ENCODE measurements at places on chromosomes 6 and 20.

GRCh38 chr20:21632031-21632734, 73.3 kb upstream of the PAX1 start:
- DNase-seq: no peak

DNA sequence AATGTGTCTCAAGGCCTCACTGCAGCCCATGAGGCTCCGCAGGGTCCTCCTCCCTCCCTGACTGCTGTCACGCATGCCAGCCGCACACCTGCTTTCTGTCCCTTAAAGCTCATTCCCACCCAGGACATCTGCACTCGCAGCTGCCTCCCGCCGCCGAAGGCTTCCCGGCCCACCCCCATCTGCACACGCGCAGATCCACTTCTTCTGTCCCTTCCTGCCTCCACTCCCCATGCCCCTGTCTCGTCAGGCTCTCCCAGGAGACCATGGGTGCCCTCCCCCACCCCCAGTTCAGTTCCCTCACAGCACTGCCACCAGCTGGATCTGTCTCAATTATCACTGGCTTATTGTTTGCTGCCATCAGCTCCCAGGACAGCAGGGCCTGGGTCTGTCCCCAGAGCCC, 63.0 kb downstream of the RIPOR3 start:
- DNase-seq: no peak

DNA sequence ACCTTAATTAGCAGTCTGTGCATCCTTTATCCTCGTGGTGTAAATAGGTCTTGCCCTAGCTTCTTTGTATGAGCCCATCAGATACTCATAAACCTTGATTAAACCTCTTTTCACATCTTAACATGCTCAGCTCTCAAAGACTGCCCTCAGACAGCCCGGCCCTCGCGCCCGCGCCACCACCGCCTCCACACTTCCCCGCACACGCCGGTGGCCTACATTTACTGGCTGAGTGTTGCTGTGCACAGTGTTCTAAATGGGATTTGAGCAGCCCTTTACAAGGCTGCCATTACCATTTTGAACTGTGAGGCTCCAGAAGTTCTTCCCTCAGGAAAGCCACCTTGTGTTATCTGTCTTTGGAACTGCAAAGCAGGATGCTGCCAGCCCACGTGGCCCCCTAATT, 63.0 kb upstream of the INSM1 start:
- no peak for DNase-seq

DNA sequence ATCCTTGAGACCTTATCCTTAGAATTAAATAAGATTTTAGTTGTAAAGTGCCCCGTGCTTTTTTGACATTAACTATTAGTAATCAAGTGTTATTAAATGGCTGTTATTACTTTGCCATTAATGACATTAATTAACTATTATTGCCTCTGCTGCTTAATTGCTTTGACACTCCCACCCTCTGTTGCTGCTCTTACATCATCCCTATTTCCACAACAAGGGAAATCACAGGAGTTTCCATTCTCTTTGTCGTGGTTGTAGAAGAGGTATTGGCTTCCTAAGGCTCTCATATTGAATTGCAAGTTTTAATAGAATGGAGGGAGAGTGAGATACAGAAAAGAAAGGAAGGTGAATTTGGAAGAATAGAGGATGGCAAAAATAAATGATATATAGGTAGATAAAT, 545.8 kb downstream of the MMUT start:
- no peak for DNase-seq

GRCh38 chr20:45810191-45810970, 2.1 kb upstream of the UBE2C start:
- DNase-seq: peak; percentile 17

GRCh38 chr6:48613231-48613949, 502.4 kb upstream of the PTCHD4 start:
- DNase-seq: no peak

DNA sequence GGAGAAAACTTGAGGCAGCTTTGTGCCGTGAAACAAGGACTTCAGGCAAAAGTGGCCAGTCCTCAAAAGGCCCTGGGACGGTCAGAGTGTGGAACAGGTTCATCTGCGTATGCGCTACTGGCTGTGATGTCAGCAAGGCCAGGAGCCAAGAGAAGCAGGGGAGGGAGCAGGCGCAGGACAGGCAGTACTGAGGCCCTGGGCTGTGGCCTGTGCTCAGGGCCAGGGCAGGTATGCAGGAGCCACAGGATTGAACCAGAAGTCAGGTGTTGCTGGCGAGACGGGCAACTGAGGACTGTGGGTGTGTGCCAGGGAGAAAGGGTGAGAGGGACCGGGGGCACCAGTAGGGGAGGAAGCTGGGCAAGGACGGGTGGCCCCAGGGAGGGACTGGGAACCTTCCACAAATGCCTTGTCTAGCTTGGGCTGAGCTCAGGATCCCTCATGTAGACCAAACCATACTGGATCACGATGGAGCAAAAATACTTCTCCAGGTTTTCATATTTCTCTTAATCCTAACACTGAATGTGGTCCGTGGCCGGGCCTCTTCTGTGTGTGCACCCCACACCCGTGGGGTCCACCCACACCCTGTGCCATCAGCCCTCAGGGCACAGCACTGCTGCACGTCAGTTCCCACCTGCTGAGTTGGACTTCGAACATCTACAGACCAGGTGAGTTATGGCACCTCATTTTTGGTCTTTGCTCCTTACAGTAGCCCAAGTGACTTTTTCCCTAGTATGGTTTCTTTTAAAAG, 46.9 kb downstream of the GINS1 start:
- no peak for DNase-seq

GRCh38 chr6:108562503-108562993, 1.8 kb downstream of the FOXO3 start:
- DNase-seq: peak; percentile 94

DNA sequence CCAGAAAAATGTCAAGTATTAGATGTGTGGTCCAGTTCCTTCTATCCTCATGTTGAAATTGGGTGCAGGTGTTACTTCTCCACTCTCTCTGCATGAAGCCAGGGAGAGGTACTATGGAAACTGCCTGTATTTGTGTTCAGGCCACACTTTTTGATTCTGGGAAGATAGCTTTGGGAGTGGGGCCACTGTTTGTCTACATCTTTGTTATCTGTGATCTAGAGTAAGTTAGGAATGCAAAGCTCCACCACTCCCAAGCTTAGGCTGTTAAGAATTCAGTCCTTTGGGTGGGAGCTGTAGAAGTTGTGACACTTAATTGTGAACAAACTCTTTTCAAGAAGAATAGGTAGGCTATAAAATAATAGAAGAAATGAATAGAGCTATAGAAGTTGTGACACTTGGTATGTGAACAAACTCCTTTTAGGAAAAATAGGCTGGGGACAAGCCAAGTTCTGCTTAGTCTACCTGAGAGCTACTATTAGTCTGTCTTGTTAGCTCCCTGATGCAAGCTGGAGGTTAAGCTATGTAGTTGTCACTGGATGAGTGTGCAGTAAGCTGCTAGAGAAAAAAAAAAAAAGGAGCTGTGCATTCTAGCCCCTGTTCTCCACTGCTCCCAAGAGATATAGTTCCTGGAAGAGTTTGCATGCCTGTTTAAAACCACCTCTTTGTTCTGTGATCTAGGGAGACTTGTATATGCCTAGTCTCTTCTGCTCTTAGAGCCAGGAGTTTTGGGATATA, 7.1 kb upstream of the GFRAL start:
- no peak for DNase-seq

DNA sequence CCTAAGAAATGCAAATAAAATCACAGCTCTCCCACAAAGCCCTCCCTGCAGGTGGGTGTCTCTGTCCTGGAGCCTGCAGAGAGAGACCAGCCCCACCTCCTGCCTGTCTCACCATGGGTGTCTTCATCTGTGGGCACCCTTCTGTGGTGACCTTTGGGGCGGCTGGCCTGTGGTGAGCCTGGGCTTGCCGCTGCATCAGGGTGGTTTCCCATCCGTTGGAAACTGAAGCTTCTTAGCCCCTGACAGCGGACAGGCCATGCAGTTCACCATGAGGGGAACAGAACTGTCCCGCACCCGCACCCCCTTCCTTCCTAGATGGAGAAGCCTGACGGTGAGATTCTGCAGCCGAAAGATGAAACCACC, 42.3 kb upstream of the FRMD1 start:
- no peak for DNase-seq

GRCh38 chr6:151109361-151109760, 130.4 kb upstream of the AKAP12 start:
- DNase-seq: no peak

DNA sequence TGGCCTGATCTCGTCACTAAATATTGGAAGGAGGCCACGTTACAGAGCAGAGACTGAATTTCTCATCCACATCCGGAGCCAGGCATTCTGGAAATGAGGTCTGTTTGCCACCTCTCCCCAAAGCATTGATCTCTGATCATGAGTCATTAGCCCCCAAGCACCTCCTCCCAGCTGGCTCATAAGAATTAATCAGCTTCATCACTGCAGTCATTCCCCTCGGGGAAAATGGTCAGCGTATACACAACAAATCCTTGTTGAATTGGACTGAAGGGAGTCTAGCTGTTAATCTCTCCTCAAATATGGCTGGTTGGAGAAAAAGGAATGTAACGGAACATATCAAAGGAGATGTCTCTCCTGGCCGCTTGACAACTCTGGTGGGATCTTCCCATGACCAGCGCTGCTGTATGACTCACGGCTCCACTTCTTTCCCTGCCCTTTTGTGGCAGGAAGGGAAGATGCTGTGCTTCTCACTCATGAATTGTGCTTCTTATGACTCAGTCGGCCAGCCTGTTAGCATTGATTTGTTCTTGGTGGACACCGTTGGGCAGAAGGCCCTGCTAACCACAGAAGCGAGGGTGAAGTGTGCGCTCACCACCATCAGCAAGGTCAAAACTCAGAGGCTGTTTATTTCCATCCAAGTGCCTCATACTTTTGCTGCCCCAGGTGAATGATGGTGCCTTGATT, 76.7 kb downstream of the RNF182 start:
- no peak for DNase-seq

GRCh38 chr6:143528164-143528811, 16.8 kb upstream of the FUCA2 start:
- no peak for DNase-seq

DNA sequence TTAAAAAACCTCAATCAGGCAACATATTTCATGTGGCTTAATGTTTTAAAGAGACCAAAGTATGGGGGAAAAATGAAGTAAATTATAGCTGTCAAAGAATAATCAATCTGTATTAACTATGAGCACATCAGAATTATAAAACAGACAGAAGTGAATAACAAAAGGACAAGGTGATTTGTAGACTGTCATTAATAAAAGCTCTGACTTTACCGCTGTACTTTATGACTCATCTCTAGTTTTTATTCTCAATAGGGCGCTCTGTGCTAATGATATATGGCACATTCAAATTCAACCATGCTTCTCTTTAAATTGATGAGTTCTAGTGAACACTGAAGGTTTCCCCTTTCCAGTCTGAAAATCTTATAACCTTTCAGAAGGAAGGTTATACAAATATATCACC, 72.0 kb downstream of the PREP start:
- DNase-seq: no peak

DNA sequence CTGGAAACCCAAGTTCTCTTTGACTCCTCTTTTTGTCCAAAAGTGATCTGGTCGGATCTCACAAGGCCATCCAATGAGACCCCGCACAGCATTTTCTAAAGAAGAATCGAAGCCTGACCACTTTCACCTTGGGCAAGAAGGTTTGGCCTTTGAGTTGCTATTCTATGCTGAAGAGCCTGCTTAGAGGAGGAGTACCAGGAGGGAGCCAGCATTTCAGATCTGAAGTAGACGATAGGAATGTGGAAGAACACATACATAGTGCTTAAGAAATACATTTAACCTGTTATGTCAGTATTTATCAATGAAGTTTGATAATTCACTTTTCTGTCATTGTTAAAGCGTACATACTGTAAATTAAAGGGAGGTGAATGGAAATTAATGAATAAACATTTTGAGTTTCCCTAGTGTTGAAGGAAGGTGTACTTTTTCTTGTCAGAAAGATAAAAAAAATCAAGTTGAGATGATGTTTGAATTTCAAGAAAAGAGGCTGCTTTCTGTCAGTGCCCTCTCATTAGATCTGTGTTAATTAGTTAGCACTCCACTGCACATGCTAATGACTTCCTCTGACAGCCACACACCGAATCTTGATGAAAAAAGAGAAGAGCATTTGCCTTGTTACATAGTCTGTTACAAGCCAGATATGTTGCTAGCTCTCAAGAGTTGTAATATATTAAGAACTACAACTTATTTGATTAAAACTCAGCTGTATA, 10.9 kb upstream of the TDRD6 start:
- no peak for DNase-seq

DNA sequence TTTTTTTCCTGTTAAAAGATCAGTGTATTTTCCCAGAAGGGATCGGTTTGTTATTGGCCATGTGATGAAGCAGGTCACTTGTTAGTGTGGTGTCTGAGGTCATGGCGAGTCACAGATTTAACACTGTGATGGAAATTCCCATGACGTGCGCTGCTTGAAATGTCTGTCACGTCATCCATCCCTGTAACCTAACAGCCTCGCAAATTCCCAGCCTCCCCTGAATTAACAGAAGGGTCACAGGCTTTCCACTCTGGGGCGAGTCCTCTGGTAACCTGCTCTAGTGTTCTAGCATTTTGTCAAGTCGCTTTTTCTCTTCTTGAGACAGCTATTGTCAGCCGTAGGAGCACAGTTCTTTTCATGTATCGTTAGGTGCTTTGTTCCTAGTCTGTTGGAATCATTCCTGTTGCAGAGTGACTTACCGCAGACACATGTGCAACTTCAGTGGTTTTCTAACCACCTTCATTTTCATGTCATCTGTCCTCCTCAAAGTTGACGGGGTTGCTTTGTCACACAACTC, 137.2 kb downstream of the MAP3K4 start:
- DNase-seq: no peak

- DNase-seq: no peak
Observed at GRCh38 chr6:113317891-113318574, 539.1 kb upstream of the MARCKS start.

DNA sequence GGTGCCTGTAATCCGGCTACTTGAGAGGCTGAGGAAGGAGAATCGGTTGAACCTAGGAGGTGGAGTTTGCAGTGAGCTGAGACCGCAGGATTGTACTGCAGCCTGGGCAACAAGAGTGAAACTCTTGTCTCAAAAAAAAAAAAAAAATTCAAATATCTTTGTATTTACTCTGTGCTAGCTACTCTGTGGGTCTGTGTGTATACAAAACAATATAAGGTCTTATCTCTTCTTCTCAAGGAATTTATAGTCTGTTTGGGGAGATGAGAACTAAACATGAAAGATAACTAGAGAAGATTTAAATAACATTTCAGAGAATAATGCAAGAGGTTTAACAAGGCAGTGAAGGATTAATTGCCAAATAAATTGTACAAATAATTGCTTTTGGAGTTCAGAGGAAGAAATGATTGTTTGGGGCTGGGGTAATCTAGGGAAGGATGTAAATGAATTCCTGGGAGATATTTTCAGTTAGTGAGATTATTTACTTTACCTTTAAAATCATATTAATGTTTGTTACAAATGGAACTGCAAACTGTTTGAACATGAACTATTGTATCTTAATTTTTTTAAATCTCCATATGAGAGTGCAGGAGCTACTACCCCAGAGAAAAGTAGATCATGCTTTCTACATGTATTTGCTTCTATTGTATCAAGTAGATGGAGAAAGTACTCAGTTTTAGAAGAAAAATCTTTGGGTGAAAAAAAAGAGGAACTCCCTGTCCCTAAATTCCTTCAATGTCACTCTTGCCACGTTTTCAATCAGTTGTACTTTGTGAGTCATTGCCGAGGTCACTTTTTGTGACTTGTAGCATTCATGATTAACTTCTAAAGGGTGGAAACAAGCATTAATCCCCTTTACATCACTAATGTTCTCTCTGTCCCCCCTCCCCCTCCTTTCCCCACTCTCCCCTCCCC, 39.0 kb downstream of the NCOA3 start:
- peak; percentile 17 for DNase-seq

GRCh38 chr20:49230021-49230420, 10.8 kb downstream of the DDX27 start:
- peak; percentile 30 for DNase-seq

Measured in erythroblast (primary cell).